ENCODE measurements at places on chromosomes 1 and 21.

DNA sequence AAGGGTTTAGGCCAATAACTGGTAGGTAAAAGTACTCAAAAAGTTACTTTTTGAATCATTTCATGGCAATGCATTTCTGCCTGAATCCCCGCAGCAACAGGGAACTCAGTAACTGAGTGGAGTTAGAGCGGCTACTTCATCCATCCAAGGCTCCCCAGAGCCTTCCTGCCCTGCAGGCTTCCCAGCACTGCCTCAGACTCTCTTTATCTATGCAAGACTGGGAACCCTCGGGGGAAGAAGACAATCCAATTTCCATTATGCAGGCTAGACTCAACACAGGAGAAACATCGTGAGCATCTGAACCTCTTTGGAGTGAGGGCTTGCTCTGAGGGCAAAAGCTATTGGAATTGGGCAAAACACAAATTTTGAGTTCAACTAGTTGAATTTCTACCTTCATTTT is 23.1 kb downstream of the ZMYND12 start:
- DNase-seq: no peak

DNA sequence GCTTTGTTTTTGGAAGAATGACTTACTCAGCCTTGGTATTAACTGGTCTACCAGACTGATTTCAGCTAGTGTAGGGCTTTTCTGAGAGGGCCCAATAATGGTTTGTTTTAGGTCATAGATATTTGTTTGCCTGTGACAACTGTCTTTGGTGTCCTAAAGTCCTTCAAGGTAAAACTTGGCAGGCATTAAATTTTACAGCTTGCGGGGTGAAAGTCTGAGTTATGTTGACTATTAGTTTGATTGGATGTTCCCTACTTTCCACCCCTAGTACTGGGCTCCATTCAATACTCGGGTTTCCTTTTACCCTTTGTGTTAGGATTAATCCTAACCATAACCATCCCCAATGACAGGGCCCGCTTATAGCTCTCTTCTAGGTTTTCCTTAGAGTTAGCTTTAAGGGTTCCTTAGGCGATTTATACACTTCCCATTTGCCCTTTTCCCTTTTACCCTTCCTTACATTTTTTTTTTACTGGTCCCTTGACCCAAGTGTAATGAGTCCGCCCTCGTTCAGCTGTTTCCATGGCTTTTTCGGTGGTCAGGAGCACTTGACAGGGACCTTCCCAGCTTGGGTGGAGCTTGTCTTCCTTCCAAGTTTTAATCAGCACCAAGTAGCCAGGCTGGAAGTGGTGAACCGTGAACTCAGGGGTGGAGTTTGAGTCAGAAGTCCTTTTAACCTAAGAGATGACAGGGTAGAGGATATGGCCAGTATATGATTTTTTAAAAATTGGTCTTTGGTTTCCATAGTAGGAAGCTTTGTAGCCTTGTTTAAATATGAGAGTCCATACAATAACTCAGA is 28.5 kb upstream of the LCE5A start:
- DNase-seq: no peak

GRCh38 chr1:205567716-205568115 is 63.2 kb downstream of the CDK18 start:
- DNase-seq: no peak

DNA sequence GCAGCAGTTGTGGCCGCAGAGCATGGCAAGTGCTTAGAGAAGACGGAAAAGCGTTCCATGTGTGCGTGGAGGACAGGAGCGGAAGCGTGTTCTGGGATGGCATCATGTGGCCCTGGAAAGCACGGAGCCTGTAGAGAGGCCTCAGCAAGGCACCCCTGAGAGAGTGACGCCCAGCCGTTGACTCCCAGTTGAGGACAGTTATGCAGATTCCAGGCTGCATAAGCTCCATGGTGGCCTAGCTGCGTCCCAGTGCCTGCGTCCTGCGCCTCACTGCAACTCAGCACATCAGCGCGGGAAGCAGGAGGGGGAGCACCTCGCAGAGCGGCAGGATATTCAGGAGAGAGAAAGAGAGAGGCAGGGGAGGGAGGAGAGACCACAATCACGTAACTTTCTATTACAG is 49.0 kb upstream of the TTC34 start:
- DNase-seq: no peak

GRCh38 chr1:24735509-24736375 is 9.5 kb upstream of the CLIC4 start:
- no peak for DNase-seq

DNA sequence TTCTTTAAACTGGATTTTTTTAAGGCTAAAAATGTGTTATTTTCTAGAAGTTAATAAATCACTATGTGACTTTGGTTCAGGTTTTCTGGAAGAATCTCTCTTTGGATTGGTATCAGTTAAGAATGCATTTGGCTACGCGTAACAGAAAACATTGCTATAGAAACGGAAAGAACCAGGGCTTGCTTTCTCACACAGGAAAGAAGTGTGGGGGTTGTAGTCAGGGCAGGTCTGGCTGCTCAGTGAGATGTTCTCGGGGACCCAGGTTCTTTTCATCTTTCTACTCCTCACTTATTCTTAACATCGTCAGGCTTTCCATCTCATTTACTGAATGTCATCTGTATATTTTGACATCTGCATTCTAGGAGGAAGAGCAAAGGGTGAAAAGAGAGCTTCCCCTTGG is 191.4 kb downstream of the ZBTB18 start:
- DNase-seq: no peak

DNA sequence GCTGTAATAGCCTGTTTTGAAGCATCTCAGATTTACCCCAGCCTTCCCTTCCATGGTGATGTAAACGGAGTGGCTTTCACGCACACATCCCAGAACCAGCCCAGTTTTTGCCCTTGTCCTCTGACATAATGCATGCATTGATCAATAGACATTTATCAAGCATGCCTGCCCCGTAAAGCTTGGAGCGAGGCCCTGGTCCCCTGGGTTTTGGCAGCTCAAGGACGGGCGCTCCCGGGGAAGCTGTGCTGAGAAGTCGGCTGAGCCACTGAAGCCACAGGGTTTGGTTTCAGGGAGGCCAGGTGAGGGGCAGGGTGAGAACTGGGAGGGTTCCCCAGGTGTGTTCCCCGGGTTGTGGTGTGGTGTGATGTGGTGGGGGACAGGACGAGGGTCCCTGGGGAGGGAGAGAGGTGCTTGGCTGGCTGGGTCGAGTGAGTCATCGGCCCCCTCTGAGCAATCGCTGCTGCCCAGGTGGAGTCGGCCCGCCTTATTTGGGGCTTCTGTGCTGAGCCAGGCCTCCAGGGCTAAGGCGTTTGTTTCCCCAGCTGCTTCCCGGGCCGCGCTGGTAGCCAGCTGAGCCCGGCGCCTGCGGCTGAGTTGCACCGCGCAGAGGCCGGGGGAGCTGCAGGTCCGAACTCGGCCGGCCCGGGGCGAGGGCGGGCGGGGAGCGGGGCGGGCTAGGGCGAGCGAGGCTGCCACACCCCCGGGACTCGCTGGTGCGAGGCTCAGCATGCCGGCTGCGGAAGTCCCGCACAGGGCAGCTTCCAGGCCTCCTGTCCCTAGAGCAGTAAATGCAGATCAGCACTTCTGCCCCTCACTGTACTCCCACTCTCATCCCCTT is 23.6 kb downstream of the ATP2B4 start:
- DNase-seq: peak; percentile 42

GRCh38 chr1:8925406-8925805 is 20.3 kb upstream of the CA6 start:
- no peak for DNase-seq

DNA sequence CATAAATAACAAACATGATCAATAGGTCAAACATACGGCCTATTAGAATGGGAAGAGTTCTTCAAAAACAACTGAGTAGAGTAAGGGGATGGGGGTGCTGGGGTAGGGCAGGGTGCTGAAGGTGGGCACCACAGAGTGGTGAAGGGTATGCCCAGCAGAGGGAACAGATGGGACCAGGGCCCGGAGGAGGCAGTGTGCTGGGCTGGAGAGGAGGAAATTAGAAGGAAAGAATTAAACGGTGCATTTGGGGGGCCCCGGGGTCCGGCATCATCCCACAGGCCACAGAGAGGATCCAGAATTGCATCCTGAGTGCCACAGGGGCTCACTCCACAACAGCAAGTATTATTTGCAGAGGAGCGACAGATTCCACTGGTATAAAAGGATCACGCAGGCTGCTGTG is 94.5 kb downstream of the GLIS1 start:
- no peak for DNase-seq

- DNase-seq: no peak
Observed at GRCh38 chr1:226363801-226364513, 43.9 kb downstream of the PARP1 start.

GRCh38 chr21:25636727-25637126 is 2.3 kb upstream of the JAM2 start:
- no peak for DNase-seq

DNA sequence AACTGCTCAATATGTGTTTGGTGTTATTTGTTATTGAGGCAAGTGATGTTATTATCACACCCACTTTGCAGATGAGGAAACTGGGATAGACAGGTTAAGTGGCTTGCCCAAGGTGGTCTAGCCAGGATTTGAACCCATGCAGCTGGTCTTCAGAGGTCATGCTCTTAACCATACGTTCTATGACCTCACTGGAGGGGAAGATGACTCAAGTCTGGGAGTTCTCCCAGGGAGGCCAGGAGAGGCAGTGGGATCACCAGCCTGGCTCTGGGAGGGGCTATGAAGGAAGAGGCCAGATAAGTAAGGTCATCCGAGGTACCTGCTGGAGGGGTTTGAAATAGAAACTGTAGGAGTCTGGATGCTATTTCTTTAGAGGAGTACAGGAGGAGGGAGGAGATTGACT is 95.3 kb downstream of the NAV1 start:
- DNase-seq: no peak

DNA sequence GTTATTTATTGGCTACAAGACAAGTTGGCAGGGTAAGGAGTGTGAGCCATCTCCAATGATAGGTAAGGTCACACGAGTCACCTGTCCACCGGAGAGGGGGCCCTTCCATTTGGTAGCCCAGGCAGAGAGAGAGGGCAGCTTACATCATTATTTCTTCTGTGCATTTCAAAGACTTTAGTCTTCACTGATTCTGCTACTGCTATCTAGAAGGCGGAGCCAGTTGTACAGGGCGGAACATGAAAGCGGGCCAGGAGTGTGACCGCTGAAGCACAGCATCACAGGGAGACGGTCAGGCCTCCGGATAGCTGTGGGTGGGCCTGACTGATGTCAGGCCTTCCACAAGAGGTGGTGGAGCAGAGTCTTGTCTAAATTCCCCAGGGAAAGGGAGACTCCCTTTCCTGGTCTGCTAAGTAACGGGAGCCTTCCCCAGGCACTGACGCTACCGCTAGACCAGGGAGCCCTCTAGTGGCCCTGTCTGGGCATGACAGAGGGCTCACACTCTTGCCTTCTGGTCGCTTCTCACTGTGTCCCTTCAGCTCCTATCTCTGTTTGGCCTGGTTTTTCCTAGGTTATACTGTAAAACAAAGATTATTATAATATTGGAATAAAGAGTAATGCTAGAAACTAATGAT is 36.7 kb downstream of the ZNF695 start:
- DNase-seq: peak; percentile 14

GRCh38 chr1:200445213-200445612 is 35.4 kb upstream of the ZNF281 start:
- no peak for DNase-seq

DNA sequence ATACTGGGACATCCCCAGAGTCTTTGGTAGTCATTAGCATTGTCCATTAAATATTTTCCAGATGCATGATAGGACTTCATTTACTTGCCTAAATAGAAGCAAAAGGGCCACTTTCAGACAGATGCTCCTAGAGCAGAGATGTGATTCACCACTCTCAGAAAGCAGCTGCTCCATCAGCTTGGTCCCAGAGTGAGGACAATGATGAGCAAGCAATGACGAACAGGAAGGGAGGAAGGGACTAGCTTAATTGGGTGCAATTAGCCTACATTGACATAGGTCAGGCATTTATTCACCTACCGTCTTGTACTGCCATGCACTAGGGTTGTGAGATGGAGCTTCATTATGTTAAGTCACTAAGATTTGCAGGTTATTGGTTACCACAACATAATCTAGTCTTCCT is 85.1 kb upstream of the PLXNA2 start:
- DNase-seq: no peak

- DNase-seq: no peak
Observed at GRCh38 chr1:155648207-155649147, 38.5 kb downstream of the MSTO1 start.
